ENCODE measurements at places on chromosomes 13 and 19. TPM values are rescaled to one million over a fixed set of nuclear protein-coding genes. Genes with fewer than 3 reads are reported as not detected.

Gene UBE2L5
- not detected for total RNA-seq

Gene TRPC4
- 11.2 TPM for total RNA-seq

Gene FOXO1
- total RNA-seq = 11.2 TPM

Gene NLRP11
- not detected for total RNA-seq
